Dorsolateral prefrontal cortex (tissue), 122 donors: ENCODE measurements at places on chromosomes 3 and 15.

DNA sequence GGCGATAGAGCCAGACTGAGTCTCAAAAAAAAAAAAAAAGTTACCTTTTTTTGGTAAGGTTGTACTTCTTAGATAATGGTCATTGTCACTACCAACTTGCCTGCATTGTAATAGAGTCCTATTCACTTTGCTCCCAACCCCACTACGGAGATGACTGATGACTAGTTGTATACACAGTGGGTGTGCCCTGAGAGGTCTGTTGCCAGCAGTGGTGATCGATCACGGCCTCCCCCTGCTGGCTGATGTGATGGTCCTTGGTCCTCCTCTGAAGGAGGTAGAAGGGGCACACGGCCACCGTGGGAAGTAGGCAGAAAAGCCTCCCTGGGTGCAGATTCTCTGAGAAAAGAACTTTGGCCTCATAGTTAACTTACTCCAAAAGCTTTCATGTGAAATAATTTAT is 10.7 kb downstream of the GCNT3 start:
- no peak for DNase-seq

DNA sequence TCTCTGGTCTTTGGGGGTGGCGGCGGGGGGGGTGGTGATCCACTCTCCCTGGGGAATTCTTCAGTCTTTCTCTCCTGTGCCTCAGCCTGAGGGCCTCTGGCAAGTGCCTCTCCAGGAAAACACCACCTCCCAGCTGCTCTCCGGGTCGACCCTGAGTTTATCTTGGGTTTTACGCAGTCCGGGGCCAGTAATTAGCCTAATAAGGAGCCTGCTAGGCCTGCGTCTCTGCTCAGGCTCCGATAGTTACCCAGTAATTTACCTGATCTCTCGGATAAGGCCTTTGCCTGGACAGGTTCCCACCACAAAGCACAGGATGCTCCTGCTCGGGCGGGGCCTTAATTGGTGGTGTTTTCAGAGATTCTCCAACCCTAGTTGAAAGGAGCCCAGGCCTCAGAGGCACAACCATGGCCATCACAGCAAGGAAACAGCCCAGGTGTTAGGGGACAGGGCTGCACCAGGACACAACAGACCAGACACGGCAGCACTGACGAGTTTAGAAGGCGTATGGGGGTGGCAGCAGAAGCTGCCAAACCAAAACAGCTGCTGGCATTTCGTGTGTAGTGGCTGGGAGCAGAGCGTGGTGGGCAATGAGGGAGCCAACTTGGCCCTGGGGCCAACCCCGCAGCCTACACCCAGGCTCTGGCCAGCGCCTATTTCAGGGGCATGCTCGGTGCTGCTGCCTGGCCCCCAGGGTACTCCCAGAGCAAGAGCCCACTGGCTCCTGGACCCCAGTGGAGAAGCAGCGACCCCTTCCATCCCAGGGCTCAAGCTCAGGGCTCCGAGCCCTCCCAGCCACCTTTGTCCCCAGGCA is 71.4 kb downstream of the KLF13 start:
- DNase-seq, result no peak

- DNase-seq, result no peak
Measured at GRCh38 chr3:19596408-19596807, 337.6 kb downstream of the EFHB start.

DNA sequence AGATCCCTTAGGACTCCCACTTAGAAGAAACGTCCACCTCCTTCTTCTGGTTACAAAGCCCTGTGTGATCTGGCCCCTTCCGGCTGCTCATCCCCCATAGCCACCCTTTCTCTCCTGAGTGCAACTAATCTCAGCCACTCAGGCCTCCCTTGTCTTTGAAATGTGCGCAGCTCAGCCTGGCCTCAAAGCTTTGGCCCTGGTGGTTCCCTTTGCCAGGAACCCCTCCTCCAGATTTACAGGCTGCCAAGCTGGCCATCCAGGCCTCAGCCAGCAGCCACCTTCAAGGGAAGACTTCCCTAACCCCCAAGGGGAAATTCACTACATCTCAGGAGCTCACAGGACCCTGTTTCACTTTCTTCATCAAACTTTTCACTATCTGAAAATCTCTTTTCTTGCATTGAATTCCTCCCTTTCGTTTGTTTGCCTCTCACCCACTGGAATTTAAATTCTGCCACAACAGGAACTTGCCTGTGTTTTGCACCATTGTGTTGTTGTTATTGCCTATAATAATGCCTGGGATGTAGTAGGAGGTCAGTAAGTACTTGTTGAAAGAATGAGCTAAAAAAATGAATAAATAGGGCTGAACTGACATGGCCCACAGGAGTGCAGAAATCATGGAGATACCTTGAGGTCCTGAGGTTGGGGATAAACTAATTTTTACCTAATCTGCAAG is 109.5 kb upstream of the PFN2 start:
- DNase-seq, result no peak

DNA sequence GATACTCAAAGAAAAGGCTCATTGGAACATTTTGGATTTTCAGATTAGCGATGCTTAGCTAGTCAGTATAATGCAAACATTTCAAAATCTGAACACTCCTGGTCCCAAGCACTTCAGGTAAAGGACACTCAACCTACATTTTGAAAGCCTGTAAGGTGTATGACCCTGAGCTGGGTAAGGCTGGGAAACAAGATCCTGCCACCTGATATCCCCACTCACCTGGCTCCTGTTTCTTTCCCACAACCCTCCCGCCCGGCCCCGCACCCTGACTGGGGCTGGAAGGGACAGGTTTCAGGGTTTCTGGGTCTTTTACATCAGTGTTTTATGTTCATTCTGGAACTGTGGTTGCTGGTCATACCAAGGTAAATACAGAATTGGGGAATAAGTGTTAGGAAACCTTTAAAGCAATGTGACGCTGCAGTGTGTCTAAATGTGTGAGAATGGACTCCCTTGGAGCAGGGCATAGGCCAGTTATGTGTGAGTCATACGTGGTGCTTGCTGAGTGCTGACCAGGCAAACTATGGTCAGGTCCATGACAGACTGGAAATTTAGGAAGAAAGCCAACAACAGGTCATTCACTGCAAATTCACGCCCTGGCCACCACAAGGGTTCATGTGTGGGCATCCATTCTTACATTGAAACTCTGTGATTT is 22.9 kb downstream of the CTXND1 start:
- DNase-seq, result no peak

DNA sequence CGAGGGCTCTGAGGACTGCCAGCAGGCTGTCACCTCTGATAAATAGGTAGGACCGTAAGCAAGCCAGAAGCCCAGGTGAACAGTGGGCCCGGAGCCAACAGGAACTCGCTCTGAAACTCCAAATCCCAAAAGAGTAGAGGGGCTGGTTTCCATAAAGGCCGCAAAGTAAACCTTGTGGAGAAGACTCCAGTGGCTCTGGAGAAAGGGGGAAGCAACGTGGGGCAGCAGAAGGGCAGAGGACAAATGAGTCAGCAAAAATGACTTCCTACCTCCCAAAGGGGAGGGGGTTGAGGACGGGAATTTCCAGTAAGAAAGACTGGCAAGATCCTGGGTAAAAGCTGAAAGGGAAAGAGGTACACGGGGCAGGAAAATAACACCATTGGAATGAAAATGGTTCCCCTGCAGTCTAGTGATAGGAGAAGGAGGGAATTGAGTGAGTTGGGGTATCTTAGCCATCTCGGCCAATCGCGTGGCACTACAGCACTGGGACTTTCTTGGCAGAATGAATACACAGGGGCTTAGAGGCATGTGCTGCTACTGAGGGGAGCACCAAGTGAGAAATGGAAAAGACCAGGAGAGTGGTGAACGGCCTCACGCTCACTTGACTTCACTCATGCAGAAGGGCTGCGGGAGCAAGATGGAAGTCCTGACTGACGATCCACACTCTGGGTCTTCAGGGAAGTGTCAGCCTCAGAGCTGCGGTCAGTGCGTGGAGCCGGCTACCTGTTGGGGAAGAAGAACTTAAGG is 33.2 kb downstream of the BMF start:
- no peak for DNase-seq

GRCh38 chr3:119324899-119325298 is 30.7 kb downstream of the ARHGAP31 start:
- no peak for DNase-seq

- no peak for DNase-seq
Measured at GRCh38 chr3:11878837-11879236, 32.2 kb upstream of the TAMM41 start.

- DNase-seq, result no peak
Measured at GRCh38 chr15:95624100-95624499, 706.4 kb upstream of the NR2F2 start.

DNA sequence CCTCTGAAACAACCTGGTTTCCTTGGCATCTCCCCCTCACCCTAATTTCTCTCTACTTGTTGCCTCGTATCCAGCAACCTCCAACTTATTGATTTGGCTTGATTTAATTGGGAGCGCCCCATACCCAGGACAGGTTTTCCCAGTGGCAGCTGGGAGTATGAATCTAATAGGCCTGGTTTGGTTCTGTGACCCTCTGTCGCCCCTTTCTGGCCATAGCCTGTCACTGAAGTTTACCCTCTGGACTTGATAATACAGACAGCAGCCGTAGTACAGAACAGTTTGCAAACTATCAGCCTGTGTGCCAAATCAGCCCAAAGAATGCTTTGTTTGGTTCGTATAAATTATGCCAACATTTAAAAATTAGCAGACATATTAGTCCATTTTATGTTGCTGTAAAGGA is 525.1 kb upstream of the GOLIM4 start:
- peak; percentile 65 for DNase-seq
